ENCODE measurements at places on chromosomes 16 and 17. TPM values are rescaled to one million over a fixed set of nuclear protein-coding genes. Genes with fewer than 3 reads are reported as not detected.

NME2 gene
- total RNA-seq, result 913 TPM

ZNF469 gene
- 10.2 TPM for total RNA-seq

CD300E gene
- not detected for total RNA-seq

PLA2G10 gene
- not detected for total RNA-seq

SLC39A11 gene
- total RNA-seq, result 40.2 TPM

- peak; percentile 58 for DNase-seq
Observed at GRCh38 chr16:85238233-85238647, 126.0 kb upstream of the CIBAR2 start.

DNA sequence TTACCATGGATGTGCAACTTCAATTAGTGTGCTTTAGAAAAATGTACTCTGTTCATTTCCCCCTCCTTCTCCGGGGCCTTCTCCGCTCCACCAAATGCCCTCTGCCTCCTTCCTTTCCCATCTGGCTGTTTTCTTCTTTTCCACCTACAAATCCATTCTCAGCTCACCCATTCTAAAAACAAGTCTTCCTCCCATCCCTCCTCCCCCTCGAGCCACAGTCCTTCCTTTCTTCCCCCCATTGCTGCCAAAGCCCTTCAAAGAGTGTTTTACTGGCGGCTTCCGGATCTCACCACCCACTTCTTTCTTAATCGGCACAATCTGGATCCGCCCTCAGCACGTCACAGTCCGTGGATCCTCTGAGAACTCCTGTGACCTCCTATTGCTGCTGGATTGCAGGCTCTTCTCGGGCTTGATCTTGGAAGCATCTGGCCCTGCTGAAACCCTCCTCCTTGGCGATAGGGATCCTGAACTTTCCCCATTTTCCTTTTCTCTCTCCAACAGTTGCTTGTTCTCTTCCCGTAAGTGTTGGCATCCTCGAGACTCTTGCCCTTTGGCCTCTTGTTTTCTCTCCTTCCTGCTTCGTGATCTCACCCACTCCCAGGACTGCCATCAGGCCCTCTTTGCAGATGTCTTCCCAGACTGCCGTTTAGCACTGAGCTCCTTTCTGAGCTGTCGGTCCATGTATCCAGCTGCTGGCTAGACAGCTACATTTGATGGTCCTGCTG, 36.0 kb upstream of the FBXO47 start:
- peak; percentile 19 for DNase-seq

DNA sequence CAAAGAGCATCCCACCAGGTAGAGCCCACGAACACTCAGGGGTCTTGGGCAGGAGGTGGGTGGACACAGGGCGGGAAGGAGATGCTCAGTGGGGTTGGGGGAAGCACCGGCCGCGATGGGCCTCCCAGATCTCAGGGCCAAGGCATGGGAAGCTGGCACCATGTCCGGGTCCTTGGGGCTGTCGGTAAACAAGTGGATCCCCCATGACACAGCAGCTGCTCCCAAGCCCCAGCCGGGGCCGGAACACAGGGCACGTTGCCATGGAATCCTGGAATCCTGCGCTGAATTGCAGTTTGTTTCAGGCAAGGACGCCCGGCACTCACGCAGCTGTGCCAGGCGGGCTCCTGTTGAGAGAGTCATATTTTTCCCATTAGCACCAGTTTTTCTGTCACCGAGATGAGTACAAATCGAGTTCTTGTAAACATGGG, 23.0 kb upstream of the CHMP6 start:
- no peak for DNase-seq

- no peak for DNase-seq
Observed at GRCh38 chr16:52462816-52463215, 84.1 kb downstream of the TOX3 start.

DNA sequence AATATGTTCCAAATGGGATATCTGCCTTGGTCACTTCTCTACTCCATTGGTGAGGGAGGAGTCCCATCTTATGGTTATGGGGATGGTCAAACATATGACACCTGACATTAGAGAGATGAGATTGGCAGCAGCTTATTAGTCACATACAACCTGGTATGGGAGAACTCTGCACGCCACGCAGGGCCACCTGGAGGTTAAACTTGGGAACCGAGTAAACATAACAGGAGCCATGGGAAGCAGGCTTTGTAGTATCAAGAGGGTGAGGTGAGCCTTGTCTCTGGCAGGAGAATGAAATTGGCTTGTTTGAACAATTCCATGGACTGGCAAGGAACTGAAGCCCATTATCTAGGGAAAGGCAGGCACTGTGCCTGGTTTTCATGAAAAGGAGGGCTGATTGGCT, 238.7 kb upstream of the ELAC2 start:
- DNase-seq, result no peak

- peak; percentile 68 for DNase-seq
Observed at GRCh38 chr17:19263641-19264051, 26.5 kb downstream of the EPN2 start.

GRCh38 chr16:3007059-3007956, 5.4 kb upstream of the CLDN9 start:
- DNase-seq, result no peak

- no peak for DNase-seq
Observed at GRCh38 chr17:28142305-28142704, 99.8 kb downstream of the NLK start.

GRCh38 chr17:40453881-40454612, 10.8 kb downstream of the IGFBP4 start:
- peak; percentile 71 for DNase-seq
